HT1080 (cell line): ENCODE measurements at places on chromosomes 16 and 17.
A peak's percentile ranks its signal among the peaks of the same experiment; 100 is the strongest.

DNA sequence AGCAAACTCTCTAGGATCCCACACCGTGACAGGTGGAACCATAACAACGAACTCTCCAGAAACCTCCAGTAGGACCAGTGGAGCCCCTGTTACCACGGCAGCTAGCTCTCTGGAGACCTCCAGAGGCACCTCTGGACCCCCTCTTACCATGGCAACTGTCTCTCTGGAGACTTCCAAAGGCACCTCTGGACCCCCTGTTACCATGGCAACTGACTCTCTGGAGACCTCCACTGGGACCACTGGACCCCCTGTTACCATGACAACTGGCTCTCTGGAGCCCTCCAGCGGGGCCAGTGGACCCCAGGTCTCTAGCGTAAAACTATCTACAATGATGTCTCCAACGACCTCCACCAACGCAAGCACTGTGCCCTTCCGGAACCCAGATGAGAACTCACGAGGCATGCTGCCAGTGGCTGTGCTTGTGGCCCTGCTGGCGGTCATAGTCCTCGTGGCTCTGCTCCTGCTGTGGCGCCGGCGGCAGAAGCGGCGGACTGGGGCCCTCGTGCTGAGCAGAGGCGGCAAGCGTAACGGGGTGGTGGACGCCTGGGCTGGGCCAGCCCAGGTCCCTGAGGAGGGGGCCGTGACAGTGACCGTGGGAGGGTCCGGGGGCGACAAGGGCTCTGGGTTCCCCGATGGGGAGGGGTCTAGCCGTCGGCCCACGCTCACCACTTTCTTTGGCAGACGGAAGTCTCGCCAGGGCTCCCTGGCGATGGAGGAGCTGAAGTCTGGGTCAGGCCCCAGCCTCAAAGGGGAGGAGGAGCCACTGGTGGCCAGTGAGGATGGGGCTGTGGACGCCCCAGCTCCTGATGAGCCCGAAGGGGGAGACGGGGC is 1.3 kb downstream of the SPN start:
- no peak for DNase-seq

DNA sequence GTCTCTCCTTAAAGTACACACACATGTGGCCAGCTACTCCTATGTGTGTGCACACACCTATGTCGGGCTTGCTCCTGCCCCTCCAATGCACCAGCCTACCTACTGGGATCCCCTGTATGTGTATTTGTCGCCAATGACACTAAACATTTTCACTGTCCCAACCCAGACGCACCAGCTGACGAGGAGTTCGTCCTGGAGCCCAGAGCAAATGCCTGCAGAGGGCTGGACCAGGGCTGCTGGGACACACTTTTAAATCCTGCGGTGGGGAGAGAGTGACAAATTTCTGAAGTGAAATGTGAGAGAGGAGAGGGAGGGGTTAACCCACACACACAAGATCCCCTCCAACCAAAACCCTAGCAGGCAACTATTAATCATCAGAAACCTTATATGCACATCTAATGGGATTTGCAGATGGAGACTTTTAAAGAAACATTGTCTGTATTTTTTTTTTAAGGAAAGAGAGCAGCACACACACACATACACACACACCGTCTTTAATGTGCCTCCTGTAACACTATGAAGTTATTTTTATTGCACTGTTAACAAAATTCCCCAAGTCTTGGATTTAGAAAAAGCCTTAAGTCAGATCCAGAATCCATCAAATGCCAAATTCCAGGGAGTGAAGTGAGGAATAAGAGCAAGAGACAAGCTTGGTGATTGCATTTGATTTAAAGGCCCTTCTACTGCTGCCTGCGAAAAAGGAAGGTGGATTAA is at the start of gene MEOX1:
MEOX1 (minus strand) TSS at position 224 of the 714 bp plus-strand sequence. CDS start 388 bp downstream, outside the sequence.
- peak; percentile 80 for DNase-seq

- no peak for DNase-seq
These were observed 3.6 kb upstream of the ZMYND15 start for GRCh38 chr17:4735876-4736651.

GRCh38 chr16:89422527-89422904 is 67.8 kb downstream of the ANKRD11 start:
- peak; percentile 82 for DNase-seq
